ENCODE measurements at places on chromosomes 6 and 20.

DNA sequence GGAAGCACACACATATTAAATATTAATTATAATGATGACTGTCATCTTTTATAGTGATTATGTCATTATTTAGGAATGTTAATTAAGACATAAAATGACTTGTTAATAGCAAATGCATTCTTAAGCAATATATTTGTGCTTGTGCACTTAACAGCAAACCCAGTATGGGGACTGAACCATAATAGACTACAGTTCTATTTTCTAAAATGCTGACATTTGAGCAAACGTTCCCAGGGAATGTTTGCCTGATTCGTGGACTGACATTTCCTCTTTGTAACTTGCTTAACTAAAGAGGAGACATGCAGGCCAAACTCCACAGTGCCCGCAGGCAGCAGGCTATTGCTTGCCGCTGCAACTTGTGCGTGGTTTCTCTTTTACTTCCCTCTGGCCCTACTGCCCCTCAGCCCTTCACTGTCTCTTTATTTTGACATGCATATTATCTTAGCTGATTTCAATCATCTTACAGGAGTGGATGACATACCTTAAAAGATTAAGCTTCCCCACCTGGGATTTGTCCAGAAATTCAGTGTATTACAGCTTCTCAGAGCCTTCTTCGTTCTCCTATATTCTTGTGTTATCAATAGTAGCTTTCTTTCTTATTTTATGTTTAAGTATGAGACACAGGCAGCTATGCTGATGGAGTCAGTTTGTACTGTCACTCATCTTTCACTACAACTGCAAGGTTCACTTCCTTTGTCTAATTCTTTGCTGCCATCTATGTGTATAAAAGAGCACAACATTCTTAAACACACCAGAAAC, 141.5 kb downstream of the GMDS start:
- no peak for DNase-seq

DNA sequence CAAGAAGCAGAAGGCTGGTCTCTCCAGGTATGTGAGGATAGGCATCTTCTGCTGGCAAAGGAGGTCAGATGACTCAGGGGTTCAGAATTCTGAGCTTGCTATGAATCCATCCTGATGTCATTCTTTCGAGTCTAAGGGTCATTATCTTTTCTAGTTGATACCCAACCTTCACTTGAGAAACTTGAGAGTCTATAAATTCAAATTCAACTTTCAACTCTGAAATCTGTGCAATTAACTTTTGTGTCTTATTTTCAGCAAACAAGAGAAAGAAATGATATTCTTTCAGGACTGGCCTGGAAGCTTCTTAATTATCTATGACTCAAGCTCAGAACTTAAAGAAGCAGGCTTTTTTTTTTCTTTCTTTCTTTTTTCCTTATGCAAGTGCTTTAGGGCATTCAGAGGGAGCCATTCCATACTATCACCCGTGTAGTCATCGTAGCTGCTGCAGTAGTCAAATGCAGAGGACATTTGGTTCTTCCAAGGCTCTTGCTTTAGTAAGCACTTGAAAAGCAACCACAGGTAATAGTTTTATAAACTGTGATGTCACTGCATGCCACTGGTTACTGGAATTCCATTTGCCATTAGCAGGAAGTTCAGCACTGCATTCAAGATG, 93.0 kb downstream of the ADTRP start:
- no peak for DNase-seq

GRCh38 chr6:71268735-71269437, 19.7 kb upstream of the OGFRL1 start:
- no peak for DNase-seq

GRCh38 chr6:166627875-166628801, 1.1 kb upstream of the RPS6KA2 start:
- no peak for DNase-seq

DNA sequence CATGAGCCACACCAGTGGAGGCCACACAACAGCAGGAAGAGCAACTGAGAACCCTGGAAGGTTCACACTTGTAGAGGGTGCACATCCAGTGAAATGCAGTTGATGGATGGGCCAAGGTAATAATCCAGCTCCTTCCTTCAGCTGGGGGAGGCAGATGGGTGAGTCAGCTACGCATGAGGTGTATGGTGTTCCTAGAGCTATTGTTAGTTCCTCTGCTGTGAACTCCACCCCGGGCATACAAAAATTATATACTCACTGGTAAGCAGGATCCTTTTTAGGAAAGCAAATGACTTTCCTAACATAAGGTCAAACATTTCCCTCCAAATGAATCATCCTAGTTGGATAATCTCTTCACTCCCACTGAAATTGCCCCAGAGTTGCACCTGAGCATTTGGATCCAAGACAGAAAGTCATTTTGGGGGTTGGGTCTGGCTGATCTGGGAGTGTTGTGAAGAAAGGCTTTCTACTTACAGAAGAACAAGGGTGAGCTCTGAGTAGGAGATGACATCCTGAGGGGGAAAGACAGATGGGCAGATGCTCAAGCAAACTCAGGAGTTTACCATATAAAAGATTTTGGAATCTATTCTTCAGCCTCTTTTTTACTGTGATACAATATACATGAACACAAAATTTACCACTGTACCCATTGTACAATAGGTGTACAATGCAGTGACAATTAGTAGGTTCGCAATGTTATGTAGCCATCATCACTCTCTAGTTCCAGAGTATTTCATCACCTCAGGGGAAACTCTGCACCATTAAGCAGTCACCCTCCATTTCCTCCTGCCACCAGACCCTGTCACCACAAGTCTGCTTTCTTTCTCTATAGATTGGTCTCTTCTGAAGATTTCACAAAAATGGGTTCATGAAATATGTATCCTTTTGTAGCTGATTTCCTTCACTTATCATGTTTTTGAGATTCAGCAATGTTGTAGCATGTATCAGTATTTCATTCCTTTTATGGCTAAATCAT, 11.1 kb downstream of the HLA-F start:
- DNase-seq = no peak

GRCh38 chr6:146850238-146850896, 251.6 kb downstream of the ADGB start:
- DNase-seq = peak; percentile 90
